ENCODE measurements at places on chromosomes 1 and 21.

DNA sequence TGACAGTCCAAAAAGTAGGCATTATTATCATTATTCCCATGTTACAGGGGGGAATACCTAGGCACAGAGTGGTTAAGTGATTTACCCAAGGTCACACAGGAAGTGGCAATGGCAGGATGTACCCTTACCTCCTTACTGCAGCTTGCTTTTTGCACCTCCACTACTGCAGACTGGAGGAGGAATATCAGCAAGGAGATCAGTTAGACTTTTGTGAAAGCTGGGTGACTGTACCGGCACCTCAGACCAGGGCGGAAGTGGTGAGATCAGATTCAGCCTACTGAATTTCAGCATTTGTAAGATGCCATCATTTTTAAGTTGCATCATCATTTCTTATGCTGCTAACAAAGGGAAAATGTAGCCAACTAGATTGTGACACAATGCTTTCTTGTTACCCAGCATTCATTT lies 4.5 kb downstream of the ADARB1 start:
- peak; percentile 56 for DNase-seq

DNA sequence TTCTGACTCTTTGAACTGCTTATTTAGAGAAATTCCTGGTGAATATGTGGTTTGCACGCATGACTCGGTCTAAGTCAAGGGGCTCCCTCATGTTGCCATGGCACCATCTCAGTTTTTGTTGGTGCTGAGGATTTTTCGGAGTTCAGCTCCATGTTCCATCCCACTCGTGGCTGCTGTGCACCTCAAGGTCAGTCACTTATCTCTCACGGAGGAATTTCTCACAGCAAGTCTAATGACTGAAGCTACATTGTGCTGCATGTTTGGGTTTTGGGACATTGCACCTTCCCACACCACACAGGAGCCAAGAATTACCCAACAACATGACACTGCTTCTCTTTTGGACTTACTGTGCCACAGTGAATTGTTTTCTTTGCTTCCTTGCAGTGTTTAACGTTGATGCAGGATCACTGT lies 269.9 kb downstream of the NCAM2 start:
- peak; percentile 49 for DNase-seq

DNA sequence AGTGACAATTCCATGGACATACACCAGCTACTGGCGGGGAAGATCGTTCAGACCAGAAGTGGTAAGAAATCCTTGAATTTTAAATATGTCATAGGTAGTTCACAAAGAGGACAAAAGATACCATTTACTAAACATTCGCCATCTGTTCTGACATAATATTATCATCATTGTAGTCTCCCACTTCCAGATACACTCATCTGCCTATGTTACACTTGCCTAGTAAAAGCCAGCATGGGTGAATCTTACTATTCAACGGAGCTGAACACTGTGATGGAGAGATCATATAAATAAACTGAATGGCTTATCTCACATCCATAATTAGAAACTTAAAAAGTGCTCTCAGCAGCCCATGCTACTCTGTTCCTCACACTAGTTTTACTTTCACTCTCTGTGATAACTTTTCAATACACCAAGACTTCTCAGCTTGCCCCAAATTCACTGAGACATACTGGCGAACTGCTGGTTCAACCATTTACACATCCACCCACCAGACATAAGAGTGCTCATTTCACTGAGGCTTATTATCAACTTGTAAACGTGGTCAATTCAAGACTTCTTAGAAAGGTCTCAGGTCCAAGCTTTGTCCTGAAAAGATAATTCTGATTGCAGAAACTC lies 463 bp upstream of the PRRC2C start:
- DNase-seq: no peak

DNA sequence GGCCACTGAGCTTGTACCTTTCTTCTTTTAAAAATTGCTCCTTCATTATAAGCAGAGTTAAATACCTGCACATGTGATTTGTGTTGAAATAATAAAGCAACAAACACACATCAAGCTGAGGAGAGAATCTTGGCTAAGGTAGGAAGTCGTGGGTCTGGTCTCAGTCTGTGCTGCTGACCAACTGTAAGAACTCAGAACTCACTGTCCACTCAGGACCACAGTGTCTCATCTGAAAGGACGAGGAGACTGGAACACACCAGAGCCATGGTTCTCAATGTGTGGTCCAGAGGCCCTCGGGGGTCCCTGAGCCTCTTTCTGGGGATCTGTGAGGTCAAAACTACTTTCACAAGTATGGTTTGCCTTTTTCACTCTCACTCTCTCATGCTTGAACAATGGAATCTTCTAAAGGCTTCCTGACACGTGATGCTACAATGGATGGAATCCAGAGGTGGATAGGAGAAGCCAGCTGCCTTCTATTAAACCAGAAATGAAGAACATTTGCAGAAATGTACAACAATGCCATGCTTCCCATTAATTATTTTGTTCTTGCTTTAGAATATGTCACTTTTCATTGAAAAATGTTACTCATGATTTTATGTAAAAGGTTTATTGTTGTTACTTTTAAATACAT lies 17.3 kb upstream of the ETS2 start:
- no peak for DNase-seq

DNA sequence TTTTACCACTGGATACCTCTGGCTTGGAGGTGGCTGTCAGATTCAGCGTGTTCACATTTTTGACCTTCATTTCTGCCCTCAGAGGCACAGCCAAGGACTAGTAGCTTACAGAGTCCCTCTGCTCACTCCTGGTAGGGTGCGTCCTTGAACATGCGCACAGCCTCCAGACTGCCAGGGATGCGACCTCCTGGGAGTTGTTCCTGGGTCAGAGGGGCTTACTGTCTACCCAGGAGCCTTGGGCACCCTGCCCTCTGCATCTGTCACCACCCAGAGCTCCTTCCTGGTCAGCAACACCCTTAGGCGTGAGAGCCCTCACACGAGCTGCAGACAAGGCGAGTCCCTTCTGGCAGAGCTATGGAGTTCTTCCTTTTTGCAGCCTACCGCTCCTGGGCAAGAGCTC lies 1.7 kb downstream of the SLX9 start:
- DNase-seq: no peak

DNA sequence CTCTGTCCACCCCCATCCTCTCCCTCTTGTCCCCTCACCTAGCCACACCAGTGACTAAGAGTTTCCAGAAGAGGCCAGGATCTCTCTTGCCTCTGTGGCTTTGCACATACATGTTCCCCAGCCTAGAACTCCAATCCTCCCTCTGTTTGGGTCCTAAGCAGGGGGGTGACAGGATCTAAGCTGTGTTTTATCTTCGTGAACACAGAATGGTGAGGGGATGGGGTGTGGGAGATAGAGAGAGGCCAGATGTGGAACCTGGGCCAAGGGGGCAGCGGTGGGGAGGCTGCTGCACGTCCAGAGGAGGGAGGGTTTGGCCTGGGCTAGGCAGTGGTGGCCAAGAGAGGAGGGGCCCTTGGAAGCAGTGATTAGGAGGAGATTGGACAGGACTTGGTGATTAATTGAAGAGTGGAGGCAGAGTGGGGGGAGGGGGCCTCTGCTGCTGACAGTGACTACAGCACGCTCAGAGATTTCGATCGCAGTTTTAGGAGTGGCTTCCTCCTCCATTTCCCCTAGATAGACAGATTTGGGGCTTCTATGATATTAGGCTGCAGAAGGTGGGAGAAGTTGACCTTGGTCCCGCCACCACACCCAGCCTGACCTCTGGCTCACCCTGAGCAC lies 17.1 kb upstream of the ADGRB2 start:
- peak; percentile 55 for DNase-seq

DNA sequence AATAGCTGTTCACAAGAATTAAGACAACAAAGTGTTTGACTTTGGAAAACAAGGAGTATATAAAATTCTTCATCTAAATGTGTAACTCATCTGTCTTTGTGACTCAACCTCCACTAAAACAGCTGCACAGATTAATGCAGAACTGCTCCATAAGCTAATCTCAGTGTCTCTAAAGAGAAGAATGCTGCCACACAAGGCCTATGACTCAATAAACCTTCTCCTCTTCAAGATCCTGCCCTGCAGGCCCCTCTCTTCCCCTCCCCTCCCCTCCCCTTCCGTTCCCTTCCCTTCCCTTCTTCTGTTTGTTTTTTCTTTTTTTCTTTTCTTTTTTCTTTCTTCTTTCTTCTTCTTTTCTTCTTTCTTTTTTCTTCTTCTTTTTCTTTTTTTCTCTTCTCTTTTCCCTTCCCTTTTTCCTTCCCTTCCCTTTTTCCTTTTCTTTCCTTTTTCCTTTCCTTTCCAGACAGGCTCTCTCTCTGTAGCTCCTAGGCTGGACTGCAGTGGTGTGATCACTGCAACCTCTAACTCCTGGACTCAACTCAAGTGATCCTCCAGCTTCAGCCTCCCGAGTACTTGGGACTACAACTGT lies 1052.8 kb downstream of the BRINP3 start:
- peak; percentile 1 for DNase-seq

DNA sequence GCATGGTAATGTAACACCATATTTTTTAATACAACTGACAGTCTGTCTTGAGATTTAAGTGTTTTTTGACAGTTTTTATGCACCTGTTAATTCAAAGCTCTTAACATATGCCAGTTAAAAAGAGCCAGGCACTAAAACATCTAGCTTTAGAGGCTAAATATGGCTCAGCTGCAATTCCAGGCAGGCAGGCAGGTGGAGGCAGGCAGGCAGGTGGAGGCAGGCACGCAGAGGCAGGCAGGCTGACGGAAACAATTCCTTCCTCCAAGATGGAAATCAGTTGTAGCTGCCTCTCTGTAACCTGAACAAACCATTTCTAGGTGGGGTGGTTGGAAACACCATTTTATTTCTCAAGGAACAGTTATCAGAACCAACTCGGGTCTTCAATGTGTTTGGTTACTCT lies 51.2 kb downstream of the GORAB start:
- no peak for DNase-seq
